ENCODE measurements at places on chromosomes 2 and 18.
A peak's percentile ranks its signal among the peaks of the same experiment; 100 is the strongest.

DNA sequence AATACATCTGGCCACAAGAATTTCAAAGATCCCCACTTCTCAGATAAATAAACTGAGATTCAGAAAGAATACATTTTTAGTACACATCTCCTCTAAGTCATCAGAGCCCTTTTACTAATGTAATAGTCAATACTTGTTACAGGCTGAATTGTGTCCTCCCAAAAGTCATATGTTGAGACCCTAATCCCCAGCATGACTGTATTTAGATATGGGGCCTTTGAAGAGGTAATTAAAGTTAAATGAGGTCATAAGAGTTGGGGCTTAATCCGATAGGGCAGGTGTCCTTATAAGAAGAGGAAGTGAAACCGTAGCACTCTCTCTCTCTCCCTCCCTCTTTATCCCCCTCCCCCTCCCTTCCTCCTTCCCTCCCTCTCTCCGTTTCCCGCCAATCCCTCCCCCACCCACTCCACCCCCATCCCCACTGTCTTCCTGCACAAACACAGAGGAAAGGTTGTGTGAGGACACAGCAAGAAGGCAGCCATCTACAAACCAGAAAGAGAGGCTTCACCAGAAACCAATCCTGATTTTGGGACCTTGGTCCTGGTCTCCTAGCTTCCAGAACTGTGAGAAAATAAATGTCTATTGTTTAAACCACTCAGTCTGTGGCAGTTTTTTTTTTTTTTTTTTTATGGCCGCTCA, 66.6 kb upstream of the ZNF397 start:
- no peaks in the 10 kb centered on the region for H3K4me1 ChIP-seq
- H3K27me3 ChIP-seq, result no peaks in the 10 kb centered on the region
- no peak overlapping the region for H3K27ac ChIP-seq
- H3K36me3 ChIP-seq, result no peaks in the 10 kb centered on the region
- H3K4me3 ChIP-seq, result no peak overlapping the region

GRCh38 chr2:201172279-201172678, 10.7 kb upstream of the CASP10 start:
- H3K4me1 ChIP-seq, result no peaks in the 10 kb centered on the region
- DNase-seq, result no peak
- H3K27ac ChIP-seq, result no peak overlapping the region

- no peak for DNase-seq
- no peak overlapping the region for H3K4me3 ChIP-seq
- H3K27ac ChIP-seq, result no peak overlapping the region
- no peaks in the 10 kb centered on the region for H3K27me3 ChIP-seq
- H3K4me1 ChIP-seq, result no peaks in the 10 kb centered on the region
These were observed 65.4 kb downstream of the ARHGAP25 start for GRCh38 chr2:68800027-68800401.

DNA sequence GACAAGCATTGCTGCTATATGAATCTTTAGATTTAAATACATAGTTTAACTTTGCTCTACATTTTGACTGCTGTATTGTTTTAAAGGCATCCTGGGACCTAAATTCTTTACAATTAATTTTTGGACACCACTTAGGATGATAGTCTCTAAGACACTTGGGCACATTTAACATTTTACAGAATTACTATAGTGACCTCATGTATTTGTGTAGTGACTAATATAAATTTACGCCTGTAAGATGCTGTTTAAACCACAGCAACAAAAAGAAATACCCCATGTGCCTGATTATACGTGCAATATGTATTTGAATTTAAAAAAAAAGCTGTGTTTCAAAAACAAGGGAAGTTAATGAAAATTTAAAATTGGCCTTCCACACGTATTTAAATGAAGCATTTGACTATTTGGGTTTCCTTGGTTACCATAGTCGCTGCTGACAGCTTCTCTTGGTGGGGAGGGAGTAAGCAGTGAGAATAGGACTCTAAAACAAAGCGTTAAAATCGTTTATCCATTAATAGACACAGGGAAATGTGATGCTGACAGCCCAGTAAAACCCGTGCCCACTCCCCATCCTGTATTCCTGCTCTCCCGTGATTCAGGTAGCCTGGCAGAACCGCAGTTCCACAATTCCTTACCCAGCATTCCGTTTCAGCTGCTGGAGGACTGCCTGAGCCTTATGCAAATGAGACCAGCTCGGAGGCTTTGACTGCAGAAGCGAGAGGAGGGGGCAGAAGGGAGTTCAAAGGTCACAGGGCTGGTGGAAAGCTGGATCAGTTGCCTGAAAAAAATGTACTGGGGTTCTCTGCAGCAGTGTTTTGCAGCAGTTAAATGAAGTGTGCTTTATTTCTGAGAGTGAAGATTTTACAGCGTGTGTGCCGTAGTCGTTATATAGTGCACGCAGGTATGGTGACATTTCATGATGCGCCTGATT, 104.3 kb downstream of the CSRNP3 start:
- H3K27me3 ChIP-seq, result no peaks in the 10 kb centered on the region
- 0 out of 2 replicates have a peak overlapping the region, but pooled peaks have one; percentile 47 for H3K27ac ChIP-seq
- no peaks in the 10 kb centered on the region for H3K4me1 ChIP-seq
- peak; percentile 71 for DNase-seq
- no peaks in the 10 kb centered on the region for H3K36me3 ChIP-seq

DNA sequence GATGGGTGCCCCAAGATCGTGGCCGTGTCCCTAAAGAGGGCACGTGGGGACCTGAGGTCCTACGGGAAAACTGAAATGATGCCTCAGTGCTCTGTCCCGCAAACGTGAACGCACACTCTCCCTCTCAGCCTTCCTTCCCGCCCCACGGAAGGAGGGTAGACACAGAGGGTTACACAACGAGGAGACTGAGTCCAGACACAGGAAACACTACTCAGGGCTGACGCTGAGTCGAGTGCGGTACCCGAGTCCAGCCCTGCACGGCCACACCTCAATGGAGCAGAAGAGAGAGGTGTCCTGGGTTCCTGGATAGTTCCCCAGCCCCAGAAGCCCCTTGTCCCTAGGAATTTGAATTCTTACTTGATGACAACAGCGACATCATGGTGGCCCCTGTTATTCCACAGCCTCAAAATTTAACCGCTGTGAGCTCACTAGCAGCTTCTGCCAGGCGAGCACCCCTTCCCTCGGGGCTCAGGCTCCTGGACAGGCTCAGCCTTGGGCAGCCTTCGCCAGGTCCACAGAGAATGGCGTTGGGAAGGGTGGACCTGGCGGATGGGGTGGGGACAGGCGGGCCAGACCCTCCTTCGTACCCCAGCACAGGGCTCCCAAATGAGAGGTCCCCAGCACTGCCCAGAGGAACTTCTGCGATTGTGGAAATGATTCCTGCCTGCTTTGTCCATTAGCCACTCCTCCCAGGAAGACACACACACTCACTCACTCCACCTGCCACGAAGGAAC, 980 bp upstream of the RNPEPL1 start:
- H3K27me3 ChIP-seq, result peaks cover 34% of the 10 kb centered on the region
- DNase-seq, result no peak
- no peaks in the 10 kb centered on the region for H3K36me3 ChIP-seq

GRCh38 chr2:101841679-101842327, 144.3 kb downstream of the MAP4K4 start:
- no peaks in the 10 kb centered on the region for H3K4me1 ChIP-seq
- DNase-seq, result no peak
- peaks cover 64% of the 10 kb centered on the region for H3K36me3 ChIP-seq
- H3K27me3 ChIP-seq, result no peaks in the 10 kb centered on the region
- no peak overlapping the region for H3K4me3 ChIP-seq

- H3K27ac ChIP-seq, result no peak overlapping the region
- no peaks in the 10 kb centered on the region for H3K36me3 ChIP-seq
- DNase-seq, result no peak
- no peaks in the 10 kb centered on the region for H3K27me3 ChIP-seq
- no peak overlapping the region for H3K4me3 ChIP-seq
These were observed 337.4 kb downstream of the LPIN1 start for GRCh38 chr2:12083713-12084419.

DNA sequence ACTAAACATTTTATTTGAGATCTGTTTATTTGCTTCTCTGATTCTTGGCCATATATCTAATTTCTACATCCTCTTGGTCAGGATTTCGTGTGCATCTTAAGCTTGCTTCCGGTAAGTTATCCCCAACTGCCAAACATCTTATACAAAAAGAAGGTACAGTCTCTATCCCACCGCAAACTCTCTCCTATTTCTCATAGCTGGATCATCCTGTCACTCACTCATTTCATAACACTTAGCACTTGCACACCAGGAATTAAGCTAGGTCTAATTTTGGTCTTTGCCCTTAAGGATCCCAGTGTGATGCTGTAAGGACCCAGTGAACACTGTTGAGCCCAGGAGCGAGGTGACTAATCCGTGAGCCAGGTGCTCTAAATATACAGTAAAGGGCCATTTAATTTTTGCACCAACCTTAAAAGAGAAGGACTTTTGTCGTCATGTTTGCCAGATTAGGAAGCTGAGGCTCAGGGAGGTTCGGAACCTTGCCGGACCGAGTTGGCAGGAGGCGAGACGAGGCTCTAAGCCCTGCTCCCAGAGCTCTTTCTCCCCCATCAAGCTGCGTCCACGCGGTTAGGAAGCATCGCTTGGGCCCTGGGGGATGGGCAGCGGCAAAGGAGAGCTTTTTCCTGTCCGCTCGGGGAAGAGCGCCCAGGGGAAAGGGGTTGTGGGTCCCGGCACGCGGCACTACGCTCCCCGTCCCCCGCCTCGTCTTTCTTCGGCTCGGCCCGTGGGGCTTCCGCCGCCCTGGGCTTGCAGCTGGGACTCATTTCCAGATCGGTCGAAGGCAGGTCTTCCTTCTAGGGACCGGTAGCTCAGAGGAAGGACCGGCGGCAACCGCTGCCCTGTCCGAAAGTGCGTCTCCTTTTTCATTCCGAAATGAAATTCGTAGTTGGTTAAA, 4.1 kb upstream of the ITPRIPL1 start:
- H3K27ac ChIP-seq, result no peak overlapping the region
- peak overlapping the region; percentile 66 for H3K4me3 ChIP-seq
- DNase-seq, result no peak
- H3K36me3 ChIP-seq, result no peaks in the 10 kb centered on the region
- peaks cover 46% of the 10 kb centered on the region for H3K27me3 ChIP-seq

DNA sequence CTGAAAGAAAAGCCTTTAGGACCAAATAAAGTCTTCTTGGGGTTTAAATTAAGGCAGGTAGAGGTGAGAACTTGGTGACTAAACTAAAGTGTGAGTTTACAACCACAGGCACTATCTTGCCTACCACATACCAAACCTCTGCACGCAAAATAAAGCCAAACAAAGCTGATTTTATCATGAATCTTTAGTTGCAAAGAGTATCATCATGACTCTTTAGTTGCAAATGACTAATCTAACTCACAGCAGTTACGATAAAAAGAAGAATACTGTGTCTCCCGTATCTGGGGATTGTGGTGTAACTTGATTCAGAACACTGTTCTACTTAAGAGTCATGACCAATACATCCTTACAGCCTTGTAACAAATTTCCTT, 11.2 kb downstream of the CFAP210 start:
- no peaks in the 10 kb centered on the region for H3K27me3 ChIP-seq
- no peak overlapping the region for H3K4me3 ChIP-seq
- no peak overlapping the region for H3K27ac ChIP-seq

DNA sequence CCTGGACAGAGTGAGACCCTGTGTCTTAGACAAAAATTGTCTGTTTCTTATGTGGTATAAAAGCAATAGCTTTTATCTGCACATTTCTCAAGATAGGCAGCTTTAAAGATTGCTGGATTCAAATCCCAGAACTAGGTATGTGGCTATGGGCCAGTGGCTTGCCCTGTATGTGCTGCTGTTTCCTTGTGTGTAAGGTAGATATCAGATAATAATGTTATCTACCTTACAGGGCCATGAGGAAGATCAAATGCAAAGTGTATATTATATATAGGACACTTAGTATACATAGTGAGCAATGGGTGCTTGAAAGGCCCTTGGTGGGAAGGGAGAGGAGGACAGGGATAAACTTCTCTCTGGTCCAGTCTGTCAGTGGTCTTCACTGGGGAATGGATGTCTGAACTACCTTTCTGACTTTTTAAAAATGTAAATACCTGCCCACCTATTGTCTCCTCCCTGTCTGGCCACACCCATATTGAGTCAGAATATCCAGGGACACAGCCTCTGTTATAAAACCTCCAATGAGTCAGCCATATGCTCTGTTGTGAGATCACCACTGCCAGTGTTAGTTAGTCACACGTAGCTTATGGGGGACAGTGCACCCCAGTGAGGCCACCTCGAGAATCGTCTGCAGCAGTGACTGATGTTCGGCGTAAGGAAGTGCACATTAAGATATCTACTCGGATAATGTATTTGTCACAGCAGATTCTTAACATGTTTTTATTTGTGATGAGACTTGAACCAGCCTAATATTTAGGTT, 383.4 kb downstream of the PTPRM start:
- no peaks in the 10 kb centered on the region for H3K27me3 ChIP-seq
- DNase-seq, result no peak
- no peak overlapping the region for H3K4me3 ChIP-seq
- no peaks in the 10 kb centered on the region for H3K36me3 ChIP-seq

DNA sequence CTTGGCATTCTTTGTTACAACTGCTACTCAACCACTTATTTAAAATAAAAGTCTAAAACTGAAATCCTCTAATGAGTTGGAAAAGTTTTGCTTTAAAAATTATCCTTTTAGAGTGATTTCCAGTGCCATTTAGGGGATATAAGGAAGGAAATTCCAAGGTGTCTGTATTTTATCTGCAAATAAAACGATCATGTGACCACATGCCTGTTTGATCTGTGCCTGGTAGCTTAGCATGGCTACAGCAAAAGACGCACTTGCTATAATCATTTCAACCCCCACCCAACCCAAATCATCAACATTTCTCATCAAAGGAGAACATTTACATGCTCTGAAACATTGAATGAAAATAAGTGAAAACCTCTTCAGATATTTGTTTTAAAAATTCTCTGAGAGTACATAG, 615.1 kb downstream of the IRS1 start:
- H3K4me3 ChIP-seq, result no peak overlapping the region
- no peaks in the 10 kb centered on the region for H3K27me3 ChIP-seq
- H3K36me3 ChIP-seq, result no peaks in the 10 kb centered on the region

GRCh38 chr2:16513626-16514025, 152.0 kb downstream of the CYRIA start:
- DNase-seq, result no peak
- H3K4me1 ChIP-seq, result no peaks in the 10 kb centered on the region
- H3K27me3 ChIP-seq, result no peaks in the 10 kb centered on the region
- no peak overlapping the region for H3K27ac ChIP-seq
- no peak overlapping the region for H3K4me3 ChIP-seq
- H3K36me3 ChIP-seq, result no peaks in the 10 kb centered on the region

- no peaks in the 10 kb centered on the region for H3K36me3 ChIP-seq
- no peak for DNase-seq
- peaks cover 3% of the 10 kb centered on the region for H3K4me1 ChIP-seq
- peaks cover 3% of the 10 kb centered on the region for H3K27me3 ChIP-seq
These were observed 21.4 kb downstream of the CELF4 start for GRCh38 chr18:37544217-37544616.

- no peaks in the 10 kb centered on the region for H3K36me3 ChIP-seq
- no peak overlapping the region for H3K4me3 ChIP-seq
- H3K27ac ChIP-seq, result no peak overlapping the region
- no peaks in the 10 kb centered on the region for H3K4me1 ChIP-seq
- no peaks in the 10 kb centered on the region for H3K27me3 ChIP-seq
These were observed 200.4 kb downstream of the INO80D start for GRCh38 chr2:205885492-205886099.

DNA sequence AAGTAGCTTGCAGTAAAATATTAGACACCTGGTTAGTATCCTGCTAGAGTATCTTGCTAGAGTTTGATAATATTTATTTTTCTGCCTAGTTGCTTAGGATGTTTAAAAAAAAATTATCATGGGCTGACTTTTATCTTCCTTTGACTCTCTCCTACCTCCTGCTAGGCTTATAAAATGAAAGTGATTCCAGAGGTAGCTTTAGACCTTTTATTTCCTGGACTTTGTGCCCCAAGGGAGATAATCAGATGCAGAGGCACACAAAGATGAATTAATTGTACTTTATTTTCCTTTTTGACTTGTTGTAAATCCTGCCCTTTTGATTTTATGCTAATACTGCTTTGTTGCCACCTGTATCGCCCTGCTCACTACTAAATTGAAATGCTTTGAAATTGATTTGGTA, 130.7 kb downstream of the WDSUB1 start:
- H3K27ac ChIP-seq, result no peak overlapping the region
- DNase-seq, result no peak
- no peak overlapping the region for H3K4me3 ChIP-seq
- H3K4me1 ChIP-seq, result no peaks in the 10 kb centered on the region

Data from H1 (cell line).